HS-27A (cell line): ENCODE measurements at places on chromosomes 2 and 18.

DNA sequence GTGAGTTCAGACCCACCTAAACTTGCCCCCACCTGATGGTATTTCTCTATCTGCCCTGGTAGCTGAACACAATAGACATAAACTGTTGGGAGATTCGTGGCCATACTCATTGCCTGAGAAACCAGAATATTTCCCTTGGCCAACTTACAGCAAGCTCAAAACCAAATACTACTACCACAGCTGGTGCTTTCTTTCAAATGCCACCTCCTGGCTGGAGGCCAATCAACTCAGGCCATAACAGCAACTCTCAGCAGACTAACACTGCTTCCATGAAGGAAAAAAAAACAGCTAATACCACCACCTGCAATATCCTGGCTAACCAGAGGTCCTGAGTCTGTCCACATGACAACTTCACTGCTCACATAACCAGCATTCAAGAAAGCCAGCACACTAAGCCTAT lies 373.1 kb downstream of the CMPK2 start:
- DNase-seq = no peak

GRCh38 chr2:70647873-70648481 lies 94.4 kb upstream of the TGFA start:
- DNase-seq = no peak

DNA sequence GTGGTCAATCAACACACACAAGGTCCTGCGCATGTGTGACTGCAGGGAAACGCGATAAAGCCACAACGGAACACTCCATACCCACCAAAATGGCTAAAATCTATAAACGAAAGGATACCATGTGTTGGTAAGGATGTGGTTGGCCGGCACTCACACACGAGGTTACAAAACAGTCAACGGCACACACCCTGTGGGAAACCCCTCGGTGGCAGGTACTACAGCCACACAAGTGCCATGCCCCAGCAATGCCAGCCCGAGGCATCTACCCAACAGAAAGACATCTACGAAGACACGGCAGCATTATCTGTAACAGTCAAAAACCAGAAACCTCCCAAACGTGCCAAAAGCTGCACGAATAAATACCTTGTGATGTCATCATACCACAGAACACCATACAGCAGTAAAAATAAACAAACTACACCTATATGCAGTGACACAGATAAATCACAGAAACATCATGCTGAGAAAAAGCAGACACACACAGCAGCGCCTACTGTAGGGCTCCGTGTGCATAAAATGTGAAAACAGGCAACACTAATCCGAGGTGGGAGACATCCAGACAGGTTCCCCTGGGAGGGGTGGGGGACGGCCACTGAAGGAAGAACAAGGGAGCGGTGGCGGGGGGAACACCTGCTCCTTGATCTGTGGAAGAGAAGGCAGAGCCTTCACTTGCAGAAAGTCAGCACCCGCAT lies 36.7 kb downstream of the HDAC4 start:
- DNase-seq = no peak

GRCh38 chr2:198697218-198697617 lies 760.5 kb downstream of the SATB2 start:
- no peak for DNase-seq

DNA sequence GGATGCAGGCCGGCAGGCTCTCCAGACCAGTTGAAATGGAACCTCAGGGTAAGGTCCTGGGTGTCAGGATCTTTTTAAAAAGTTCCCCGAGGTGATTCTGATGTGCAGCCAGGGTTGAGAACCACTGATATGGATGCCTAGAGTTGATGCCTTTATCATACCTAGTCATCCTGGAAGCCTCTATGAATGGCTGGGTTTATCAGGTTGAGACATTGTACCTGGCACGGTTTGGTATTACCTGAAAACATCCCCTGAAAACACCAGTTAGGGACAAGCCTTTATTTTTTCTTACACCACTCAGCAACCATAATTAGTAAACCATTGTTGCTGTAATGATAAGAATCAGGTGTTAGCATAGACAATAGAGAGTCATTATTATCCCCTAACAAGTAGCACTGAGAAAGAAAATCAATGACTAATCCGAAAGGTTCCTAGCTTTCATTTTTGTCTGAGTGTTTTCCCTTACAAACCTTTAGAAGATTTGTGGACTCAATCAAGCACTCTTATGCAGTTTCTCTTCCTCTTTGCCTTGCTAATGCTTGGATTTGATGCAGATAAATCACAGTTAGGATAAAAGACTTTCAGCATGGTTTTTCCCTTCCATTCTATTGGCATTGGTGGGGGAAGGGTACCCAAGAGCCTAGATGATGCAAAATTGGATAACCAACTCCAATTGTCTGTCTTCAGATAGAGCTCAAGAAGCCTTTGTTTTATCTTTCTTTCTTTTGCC lies 116.5 kb upstream of the LYPD6 start:
- no peak for DNase-seq

- DNase-seq = no peak
These were observed 226.7 kb downstream of the MYT1L start for GRCh38 chr2:2104331-2104730.

- DNase-seq = no peak
These were observed 413.5 kb downstream of the PTPRM start for GRCh38 chr18:7980656-7981055.

DNA sequence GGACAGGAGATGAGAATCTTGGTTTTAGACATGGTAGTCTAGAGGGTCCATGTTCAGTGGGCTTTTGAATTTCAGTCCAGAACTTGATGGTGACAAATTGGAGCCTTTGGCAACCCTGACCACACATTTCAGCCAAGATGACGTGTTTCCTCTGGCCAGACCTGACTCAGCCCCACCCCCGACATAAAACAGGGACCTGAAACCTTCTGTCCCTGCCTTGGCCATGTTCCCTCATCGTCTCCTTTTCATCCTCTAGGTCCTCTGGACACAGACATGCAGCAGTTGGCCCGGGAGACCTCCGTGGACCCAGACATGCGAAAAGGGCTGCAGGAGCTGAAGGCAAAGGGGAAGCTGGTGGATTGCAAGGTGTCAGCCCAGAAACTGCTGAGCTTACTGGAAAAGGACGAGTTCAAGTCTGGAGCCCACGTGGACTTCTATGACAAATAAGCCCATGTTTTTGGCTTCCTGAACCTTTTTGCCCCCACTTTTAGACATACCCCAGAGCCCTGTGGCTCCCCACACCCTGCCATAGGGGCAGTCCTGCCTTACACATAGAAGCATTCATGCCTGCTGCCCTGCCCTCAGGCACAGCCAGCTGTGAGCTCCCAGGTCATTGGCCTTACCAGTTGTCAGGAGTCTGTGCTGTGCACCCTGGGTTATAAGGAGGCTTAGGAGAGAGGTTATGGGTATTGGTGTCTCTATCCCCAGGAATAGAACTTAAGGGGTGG lies 4.0 kb downstream of the SPR start:
- no peak for DNase-seq

GRCh38 chr18:14978962-14979535 lies 231.1 kb downstream of the ANKRD30B start:
- no peak for DNase-seq

GRCh38 chr2:85019121-85019520 lies 48.2 kb downstream of the KCMF1 start:
- DNase-seq = no peak

DNA sequence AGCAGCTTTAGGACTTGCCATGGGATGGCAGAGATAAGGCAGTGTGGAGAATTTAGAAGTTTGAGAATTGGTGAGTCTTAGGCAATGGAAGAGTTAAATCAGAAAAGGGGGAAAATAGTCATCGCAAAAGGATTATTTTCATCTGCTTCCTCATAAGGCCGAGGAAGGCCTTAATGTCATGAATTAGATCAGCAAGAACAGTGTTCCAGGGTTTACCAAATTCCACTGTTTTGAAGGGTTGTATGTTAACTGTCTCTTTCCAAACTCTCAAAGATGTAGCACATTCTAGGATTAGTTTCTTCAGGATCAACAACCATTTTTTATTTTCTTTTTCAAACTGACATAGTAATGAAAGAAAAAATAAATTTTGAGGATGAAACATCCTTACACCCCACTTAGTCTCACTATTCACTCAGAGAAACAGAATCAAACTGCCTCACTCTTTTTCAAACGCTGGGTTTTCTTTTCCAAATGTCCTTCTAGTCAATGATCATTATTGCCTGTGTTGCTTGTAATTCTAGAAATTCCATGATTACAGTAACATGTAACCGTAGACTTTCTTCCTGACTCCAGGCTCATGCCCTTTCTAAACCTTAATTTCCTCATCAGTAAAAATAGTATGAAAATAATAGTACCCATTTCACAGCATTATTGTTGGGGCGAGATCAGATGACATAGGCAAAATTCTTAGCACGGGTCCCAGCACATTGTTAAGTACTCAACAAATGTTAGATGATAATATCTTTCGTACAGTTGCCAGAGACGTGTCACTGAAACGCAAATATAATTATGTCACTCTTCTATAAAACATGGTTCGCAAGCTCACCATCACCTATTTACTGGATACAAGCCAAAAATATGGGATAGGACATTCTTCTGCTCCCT lies 23.6 kb downstream of the ZEB2 start:
- no peak for DNase-seq

DNA sequence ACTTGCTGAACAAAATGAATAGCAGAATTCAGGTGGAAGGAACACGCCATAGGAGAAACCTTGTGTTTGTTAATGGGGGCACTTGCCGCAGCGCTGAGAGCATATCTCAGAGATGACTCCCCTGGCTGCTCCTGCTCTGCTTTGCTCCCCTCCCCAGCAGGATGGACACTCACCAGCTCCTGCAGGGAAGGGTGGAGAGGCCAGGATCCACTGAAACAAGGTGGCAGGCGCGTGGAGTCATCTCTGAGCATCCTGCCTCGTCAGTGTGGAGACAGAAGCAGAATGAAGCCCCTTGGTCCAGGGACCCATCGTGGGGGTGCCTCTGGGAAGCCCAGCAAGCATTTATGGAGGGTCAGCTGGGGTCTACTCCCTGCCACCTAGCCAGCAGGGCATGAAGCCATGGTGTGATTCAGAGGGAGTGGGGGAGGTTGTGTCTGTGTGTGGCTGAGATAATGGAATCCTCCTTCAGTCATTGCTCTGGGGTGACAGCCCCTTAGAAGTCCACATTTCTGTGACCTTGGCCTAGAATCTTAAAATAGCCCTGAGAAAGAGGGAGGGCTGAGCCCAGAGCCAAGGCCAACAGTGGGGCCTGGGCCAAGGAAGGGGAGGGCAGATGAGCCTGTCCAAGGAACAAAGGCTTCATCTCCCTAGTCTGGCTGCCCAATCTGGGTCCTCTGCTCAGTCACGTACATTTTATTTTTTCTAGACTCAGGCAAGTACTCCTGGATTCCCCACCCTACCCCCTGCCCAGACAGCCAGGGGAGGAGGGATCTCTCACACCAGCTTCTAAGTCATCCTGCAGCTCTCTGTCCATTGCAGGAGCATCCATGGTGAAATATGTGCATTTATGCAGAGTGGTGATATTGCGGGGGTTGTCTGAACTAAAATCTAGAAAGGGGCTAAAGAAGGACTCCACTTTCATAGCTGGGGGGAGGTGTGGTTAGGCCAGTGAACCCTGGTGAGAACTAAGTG lies 215.4 kb downstream of the ZBTB7C start:
- DNase-seq = no peak

GRCh38 chr18:23337599-23338444 lies 115.3 kb upstream of the RIOK3 start:
- DNase-seq = no peak

GRCh38 chr18:21051620-21052019 lies 60.0 kb downstream of the ROCK1 start:
- no peak for DNase-seq

DNA sequence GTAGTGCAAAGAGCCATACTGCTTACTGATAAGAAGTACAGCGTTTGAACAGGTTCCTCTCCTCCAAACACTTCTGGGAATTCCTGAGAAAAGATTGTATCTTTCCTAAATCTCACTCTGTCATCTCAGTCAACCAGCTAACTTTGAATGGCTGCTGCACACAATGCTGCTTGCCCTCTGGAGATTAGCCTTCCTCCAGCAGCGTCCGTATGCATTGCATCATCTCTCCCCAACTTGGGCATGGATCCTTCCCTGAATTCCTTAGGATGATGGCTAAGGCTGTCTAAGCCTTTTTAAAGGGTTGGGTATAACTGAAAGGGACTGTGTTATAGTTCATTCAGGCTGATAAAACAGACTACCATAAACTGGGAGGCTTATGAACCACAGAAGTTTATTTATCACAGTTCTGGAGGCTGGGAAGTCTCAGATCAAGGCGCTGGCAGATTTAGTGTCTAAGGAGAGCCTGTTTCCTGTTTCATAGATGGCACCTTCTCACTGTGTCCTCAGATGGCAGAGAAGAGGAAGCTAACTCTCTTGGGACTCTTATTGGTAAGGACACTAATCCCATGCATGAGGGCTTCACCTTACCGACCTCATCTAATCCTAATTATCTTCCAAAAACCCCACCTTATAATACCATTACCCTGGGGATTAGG lies 105.3 kb downstream of the PAX3 start:
- no peak for DNase-seq

DNA sequence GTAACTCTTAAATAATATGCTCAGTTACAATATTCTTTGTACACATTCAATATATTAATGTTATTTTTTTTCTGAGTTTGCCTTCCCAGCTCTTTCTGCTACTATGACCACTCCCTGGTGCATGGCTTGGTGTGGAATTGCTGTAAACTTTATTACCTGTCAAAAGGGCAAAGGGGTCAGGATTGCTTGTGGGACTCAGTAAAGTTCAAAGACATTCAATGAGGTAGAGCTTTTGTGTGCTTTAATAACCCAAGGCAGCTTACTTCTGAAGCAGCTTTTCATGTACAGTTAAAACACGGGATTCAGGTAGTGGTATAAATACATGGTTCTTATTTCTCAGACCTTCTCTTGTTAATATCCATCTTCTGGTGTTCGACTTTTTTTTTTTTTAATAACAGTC lies 132.8 kb downstream of the MEIS1 start:
- DNase-seq = no peak

DNA sequence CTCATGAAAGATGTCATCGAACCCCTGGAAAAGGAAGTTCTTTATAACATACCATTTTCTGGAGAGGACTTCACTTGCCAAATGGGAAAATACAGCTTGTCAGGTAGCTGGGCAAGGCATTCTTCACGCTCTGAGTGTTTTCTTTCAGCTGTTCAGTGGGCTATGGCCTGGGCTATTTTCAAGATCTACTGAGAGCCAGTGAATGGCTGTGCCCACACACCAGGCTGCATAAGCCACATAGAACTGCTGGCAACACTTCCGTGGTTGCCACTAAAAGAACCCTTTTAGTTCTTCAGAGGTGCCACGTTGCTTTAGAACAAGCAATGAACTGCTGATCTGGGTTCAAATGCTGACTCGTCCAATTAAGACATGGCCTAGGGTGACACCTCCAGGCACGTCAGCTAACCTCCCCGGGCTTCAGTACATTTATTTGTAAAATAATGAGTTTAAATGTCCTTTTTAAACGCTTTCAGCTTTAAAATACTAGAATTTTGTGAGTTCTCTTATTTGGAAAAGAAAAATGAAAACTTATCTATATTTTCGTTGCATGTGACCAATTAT lies 36.6 kb upstream of the GORASP2 start:
- DNase-seq = no peak

- no peak for DNase-seq
These were observed 22.7 kb upstream of the NCK2 start for GRCh38 chr2:105721991-105722511.

DNA sequence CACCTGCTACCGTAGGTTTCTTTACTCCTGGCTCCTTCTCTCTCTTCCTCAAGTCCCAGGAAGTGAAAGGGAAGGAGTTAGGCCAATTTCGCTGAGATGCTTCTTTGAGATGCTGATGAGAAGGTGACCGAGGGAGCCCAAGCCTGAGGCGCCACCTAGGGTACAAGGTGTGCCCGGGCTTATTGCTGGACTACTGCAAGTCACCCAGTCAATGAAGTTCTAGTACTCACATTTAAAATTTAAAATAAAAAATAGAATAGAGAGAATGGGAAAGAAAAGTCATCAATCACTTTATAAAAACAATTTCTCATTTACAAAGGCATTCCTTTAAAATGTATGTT lies 45.3 kb downstream of the ACAA2 start:
- no peak for DNase-seq
